CD4-positive, alpha-beta T cell treated with Interleukin-6 at 100 ng/mL for 8 hours (primary cell): ENCODE measurements at places on chromosomes 7 and 10.

GRCh38 chr10:109963439-109963838, 40.1 kb upstream of the XPNPEP1 start:
- no peak for DNase-seq

GRCh38 chr10:72145657-72146056, 57.3 kb upstream of the SPOCK2 start:
- DNase-seq = no peak

- DNase-seq = no peak
These were observed 42.7 kb upstream of the GAD2 start for GRCh38 chr10:26173837-26174236.

DNA sequence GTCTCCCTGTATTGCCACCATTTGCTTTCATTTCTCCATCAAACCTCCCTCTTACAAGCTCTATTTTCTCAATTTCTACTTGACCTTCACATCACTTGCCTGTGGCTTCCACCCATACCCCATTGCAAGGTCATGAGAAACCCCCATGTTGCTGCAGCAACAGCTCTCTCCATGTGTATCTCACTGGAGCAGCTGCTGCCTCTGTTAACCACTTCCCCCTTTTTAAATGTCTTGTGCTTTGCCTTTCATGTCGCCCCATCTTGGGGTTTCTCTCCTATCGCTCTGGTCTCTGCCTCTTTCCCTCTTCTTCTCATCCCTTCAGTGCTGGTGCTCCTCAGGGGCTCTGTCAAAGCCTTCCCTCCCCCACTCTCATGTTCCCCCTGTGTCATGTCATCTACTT, 148.8 kb downstream of the CHN2 start:
- peak; percentile 3 for DNase-seq

DNA sequence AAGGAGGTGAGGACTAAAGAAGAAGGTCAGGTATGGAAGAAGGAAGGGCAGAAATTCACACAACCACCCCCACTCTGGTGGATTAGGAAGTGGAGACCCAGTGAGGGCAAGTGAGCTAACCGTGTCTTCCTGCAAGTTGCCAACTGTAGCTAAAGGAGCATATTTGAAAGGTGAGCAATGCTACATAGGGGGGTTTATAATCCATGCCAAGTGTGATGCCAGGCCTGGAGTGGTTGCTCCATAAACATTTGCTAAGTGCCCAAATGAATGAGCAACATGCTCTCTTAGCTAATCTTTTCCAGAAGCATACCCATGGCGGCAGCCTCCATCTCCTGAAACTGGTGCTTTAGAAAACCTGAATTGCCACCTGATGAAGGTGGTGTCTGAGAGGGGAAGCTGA, 121.6 kb downstream of the LRRC18 start:
- DNase-seq = no peak

DNA sequence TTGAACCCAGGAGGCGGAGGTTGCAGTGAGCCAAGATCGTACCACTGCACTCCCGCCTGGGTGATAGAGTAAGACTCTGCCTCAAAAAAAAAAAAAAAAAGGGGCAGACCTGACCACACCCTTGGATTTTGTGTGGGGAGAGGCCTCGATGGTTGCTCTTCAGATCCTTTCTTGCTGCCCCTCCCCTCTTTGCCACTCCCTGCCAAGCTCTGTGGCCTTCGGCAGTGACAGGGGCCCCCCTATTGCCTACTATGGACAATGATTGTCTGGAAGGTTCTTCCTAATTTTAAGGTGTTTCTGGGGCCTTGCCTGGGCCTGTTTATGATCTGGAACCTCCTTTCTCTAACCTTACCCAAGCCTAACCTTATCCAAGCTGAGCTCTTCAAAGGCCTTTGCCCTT, 795 bp downstream of the PRF1 start:
- DNase-seq = no peak

DNA sequence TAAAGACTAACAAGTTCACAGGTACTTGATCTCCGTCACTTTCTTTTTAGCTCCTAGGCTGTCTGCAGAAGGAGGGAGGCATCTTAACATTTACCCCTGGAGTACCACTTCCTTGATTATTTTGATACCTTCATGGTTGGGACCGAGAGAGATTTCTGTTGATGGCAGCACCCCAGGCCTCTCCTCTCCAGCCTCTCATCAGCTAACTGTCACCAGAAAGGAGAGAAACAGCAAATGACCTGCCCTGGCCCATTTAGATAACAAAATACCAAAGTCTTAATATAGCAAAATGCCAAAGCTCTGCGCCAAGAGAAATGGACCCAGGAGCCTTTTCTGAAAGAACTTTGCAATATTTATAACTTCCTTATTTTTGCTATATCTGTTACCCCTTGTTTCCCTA, 30.0 kb upstream of the KLHL7 start:
- no peak for DNase-seq

GRCh38 chr10:15168291-15168785, at the start of gene NMT2:
NMT2 (minus strand) TSS chr10:15168693; CDS start chr10:15168612, 81 bp downstream.
- DNase-seq = no peak

DNA sequence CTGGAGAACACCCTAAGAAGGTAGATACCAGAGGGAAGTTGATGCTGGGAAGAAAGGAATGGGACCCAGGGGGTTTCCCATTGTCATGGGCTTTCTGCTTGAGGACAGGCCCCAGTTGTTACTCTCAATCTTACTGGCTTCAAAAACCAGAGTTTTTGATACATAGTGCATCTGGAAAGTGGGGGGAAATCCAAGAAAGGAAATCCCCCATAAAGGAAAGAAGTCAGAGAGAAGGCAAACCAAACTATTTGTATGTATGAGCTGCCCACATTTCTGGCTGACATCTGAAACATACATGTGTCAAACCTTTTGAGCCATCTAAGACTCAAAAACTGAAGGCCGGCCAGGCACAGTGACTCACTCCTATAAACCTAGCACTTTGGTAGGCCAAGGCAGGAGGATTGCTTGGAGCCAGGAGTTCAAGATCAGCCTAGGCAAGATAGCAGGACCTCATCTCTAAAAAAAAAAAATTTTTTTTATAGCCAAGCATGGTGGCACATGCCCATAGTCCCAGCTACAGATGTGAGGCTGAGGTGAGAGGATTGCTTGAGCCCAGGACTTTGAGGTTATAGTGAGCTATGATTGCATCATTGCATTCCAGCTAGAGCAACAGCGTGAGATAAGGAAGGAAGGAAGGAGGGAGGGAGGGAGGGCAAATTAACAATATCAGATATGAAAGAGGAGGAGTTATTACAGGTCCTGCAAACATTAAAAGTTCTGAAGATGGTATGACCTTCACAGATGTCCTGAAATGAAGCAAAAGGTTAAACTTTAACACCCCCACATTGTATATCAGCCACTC, 6.7 kb upstream of the COA1 start:
- no peak for DNase-seq

- no peak for DNase-seq
These were observed 351.1 kb upstream of the KLF6 start for GRCh38 chr10:4136121-4136520.

GRCh38 chr7:122258971-122259370, 45.6 kb downstream of the FEZF1 start:
- no peak for DNase-seq

- no peak for DNase-seq
These were observed 89.1 kb downstream of the CDK6 start for GRCh38 chr7:92747041-92747835.

- DNase-seq = no peak
These were observed 99.8 kb upstream of the SVIL start for GRCh38 chr10:29734640-29734961.

DNA sequence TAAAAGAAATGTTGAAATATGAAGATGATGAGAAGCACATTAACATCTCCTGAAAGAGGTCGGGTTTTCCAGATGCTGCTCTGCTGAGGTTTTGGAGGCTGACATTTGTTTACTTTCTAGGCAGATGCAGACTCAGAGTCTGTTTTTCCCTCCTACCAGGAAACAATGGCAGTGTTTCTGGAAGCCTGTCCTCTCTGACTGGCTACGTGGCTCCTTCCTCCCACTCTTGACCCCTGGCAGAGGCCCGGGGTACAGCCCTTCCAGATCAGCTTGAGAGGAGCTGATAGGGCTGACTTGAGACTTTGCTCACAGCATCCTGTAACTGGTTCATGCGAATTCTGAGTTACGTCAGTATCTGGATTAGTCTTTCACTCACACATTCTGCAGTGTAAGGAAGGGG, 41.1 kb upstream of the IL15RA start:
- no peak for DNase-seq

- no peak for DNase-seq
These were observed 211.3 kb upstream of the BMPER start for GRCh38 chr7:33694006-33694405.

- no peak for DNase-seq
These were observed 34.7 kb downstream of the UBE2D4 start for GRCh38 chr7:43960933-43961332.

DNA sequence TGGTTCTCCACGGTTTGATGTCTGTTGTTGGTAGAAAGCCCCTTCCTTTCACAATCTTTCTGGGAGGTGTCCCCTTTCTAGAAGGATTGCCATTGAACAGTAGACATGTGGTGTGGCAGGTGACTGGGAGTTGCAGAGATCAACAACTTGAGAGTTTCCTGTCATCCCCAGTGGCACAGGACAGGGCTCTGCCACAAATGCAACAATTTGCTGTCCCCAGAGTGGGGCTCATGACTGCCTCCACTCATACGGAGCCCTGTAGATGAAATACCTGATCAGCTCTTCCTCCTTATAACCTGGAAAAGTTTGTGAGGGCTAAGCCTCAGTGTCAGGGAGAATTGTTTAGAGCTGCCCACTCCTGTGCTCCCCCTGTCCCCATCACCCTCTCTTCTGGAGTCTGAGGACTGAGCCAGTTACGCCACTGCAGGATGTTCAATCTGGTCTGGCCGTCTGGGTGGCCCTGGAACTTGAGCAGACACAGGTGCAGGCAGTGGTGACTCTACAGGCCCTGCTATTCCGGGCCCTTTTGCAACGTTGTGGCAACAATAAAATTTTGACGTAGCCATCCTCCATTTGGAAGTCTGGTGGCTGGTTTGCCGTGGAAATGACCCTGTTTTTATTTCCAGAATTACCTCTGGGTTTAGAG, 6.5 kb downstream of the DBNL start:
- no peak for DNase-seq

DNA sequence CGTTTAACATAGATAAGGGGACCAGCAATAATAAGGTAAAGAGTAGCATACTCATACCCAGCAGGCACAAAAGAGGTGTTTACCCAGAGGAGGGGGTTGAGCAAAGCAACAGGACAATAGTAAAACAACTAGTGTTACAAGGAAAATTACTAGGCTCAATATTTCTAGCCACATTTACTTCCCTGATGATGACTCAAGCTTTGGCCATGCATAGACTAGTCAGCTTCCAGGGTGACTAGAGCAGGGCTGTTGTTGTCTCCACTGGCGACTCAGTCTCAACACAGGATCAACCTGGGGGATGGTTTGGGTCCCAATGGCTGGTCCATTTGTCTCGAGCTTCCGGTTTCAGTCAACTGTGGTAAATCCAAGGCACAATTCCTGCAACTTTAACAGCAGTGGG, 217.7 kb upstream of the KCND2 start:
- DNase-seq = no peak

DNA sequence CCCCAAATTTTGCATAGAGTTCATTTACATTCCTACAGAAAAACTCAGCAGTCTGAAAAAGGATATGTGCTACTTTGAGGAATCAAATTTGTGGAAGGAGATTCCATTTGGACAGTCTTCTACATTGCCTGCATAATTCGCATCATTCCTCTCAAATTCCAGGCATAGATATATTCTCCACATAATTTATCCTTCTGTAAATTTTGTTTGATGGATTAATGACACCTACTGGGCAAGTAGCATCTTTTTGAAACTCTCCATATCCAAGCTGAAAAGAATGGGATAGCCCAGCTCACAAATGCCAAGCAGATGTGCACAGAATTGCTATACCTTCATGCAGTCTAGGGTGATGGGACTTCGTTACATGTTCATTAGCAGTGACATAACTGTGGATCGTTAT, 515.3 kb downstream of the AUTS2 start:
- no peak for DNase-seq

DNA sequence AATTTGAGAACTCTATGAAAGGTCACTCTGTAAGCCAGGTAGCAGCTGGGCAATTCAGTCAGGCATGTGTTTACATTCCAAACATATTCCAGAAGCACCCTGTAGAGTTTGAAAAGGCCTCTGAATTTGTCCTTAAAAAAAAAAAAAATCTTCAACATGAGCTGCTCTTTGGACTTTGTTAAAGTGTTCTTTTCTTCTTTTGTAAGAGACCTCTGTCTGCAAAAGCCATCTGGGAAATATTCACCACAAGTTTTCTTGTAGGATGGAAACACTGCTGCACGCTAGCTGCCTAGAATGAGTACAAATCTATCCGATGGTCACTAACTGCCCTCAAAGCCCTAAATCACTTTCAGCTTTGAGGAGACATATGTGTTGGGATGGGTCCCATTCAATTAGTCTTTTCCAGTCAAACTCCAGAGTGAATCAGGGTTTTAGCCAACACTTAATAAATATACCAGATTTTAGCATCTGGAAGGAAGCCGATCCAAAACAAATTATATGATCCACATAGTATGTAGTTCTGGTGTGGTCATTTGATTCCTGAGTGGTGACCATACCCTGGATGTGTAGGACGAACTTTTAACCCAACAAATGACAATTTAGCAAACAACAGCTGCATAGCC, 85.9 kb downstream of the CD36 start:
- DNase-seq = no peak

GRCh38 chr10:53754596-53755250, 982.1 kb upstream of the MBL2 start:
- DNase-seq = no peak

DNA sequence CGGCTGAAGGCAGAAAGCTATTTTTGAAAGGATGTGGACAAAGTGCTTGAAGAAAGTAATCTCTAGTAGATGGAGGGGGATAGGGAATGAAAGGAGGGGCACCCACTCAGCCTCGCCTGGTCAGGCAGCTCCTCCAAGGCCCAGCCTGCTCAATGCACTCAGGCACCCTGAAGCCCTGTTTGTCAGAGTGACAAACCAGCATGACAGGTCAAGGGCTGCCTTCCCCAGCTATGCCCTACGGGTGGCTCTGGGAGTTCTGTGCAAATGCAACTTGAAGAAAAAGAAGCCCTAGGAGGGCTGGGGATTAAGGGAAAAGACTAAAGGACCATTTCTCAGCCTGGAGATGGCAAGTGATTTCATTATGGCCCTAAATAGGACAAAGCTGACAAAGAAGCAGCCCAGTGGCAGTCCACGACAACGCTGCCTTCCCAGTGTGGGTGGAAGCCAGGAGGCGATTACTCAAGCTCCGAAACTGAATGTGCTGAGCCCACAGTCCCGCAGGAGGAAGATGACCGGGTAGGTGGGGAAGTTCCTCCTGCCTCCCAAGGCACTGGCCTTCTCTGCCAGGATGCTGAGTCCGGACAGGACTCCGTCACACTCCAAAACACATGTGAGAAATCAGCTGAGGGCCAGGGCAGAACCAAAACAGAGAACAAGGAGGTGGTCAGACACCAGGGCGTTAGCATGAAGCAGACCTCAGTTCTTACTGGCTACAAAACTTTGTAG, 16.3 kb downstream of the LIPA start:
- DNase-seq = no peak
